A549 treated with DMSO at 1 μM for 4 hours (cell line): ENCODE measurements at places on chromosomes 16 and 17. TPM values are rescaled to one million over a fixed set of nuclear protein-coding genes. Genes with fewer than 3 reads are reported as not detected.

MYH13 gene
- total RNA-seq: 0.01 TPM in 1 of 5 replicates, not detected in the others

ASPA gene
- total RNA-seq: not detected in 5 replicates

TRIM72 gene
- total RNA-seq: 0.02 TPM in 5 replicates

TBC1D3D gene
- 0.06 to 0.08 TPM in 2 of 5 replicates, not detected in the others for total RNA-seq

MYOCD gene
- 0.94 to 3.0 TPM (median 2.1 TPM) in 5 replicates for total RNA-seq

STH gene
- not detected in 5 replicates for total RNA-seq

SRSF1 gene
- 258 to 297 TPM (median 284 TPM) in 5 replicates for total RNA-seq

MYH8 gene
- not detected in 5 replicates for total RNA-seq

GP1BA gene
- total RNA-seq: not detected in 5 replicates

CLEC18A gene
- total RNA-seq: 0.07 to 0.20 TPM (median 0.14 TPM) in 4 of 5 replicates, not detected in the other

GLIS2 gene
- 26.2 to 34.2 TPM (median 31.1 TPM) in 5 replicates for total RNA-seq

TERB1 gene
- 0.03 to 0.17 TPM in 2 of 5 replicates, not detected in the others for total RNA-seq

CDRT15 gene
- not detected in 5 replicates for total RNA-seq

SNX20 gene
- total RNA-seq: not detected in 5 replicates

ZNF423 gene
- 0.07 to 0.42 TPM (median 0.16 TPM) in 5 replicates for total RNA-seq

ZKSCAN2 gene
- 2.3 to 3.1 TPM (median 2.5 TPM) in 5 replicates for total RNA-seq

DNAAF8 gene
- total RNA-seq: 0.46 to 1.6 TPM (median 1.2 TPM) in 5 replicates

C17orf113 gene
- 0.52 to 0.77 TPM (median 0.63 TPM) in 5 replicates for total RNA-seq

FOXN1 gene
- total RNA-seq: 0.02 to 0.05 TPM (median 0.03 TPM) in 3 of 5 replicates, not detected in the others

C1QTNF8 gene
- total RNA-seq: not detected in 5 replicates

KRT36 gene
- not detected in 5 replicates for total RNA-seq

SLC6A2 gene
- total RNA-seq: 0.04 TPM in 1 of 5 replicates, not detected in the others

DCUN1D3 gene
- total RNA-seq: 4.3 to 5.7 TPM (median 5.0 TPM) in 5 replicates

NEUROD2 gene
- not detected in 5 replicates for total RNA-seq

VAT1L gene
- not detected in 5 replicates for total RNA-seq

APRT gene
- 326 to 419 TPM (median 363 TPM) in 5 replicates for total RNA-seq

FGF11 gene
- total RNA-seq: 0.86 to 1.3 TPM (median 1.1 TPM) in 5 replicates
